ENCODE measurements at places on chromosomes 2 and 18. TPM values are rescaled to one million over a fixed set of nuclear protein-coding genes. Genes with fewer than 3 reads are reported as not detected.

- DNase-seq, result no peak
These were observed 274.5 kb downstream of the MYT1L start for GRCh38 chr2:2056531-2056930.

GRCh38 chr2:98730053-98730706 lies 752 bp downstream of the MGAT4A start:
- peak; percentile 46 for DNase-seq

- no peak for DNase-seq
These were observed 18.4 kb upstream of the CPO start for GRCh38 chr2:206920951-206921350.

DNA sequence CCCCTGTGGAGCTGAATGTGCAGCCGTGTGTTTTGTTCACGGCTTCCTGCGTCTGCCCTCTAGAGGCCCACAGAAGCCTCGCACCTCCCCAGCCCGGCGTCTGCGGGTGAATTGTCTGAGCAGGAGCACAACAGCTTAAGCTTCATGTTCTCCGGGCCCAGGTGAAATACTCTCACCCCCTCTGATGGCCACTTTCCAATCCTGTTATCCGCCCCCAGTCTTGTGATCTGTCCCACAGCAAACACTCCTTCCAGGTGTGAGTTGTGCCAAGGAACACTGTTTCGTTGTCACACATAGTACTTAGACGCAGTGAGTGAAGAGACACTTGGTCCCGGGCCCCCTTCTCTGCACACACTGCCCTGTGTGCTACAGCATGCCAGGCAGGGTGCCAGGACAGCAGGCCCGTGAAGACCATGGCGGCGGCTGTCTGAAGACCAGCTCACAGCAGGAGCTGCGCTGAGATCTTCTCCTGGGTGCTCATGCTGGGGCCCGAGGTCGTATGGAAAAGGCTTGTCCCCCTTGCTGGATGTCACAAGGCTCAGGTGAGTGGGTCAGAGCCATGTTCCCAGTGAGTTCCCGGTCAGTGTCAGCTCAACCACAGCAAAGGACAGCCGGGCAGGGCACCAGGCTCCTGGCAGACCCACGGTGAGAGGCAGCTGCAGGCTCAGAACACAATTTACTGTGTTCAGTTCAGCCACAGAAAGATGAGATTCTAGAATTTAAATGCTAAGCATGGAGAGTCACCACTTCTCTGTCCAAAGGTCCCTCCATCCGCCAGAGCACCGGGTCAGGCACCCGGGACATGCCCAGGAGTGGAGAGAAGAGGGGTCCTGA lies 6.8 kb upstream of the PXDN start:
- DNase-seq, result peak; percentile 55

- no peak for DNase-seq
These were observed 693.3 kb upstream of the CDH7 start for GRCh38 chr18:65057439-65058083.

- DNase-seq, result no peak
These were observed 1045.5 kb upstream of the NXPH2 start for GRCh38 chr2:139825726-139826125.

DNA sequence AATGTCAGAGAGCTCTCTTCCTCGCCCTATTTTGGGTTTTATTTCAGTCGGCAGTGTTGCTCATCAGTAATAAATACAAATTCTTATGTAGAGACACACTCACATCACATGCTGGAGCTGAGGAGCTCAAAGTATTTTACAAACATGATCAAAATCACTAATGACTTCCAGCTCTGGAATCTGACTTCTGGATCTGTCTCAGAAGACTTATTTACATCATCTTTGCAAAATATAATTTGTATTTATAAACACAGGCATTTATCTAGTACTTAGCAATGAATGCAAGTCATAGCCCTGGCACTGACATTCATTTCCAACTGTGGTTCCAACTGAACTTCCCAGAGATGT lies 327.1 kb downstream of the NCKAP5 start:
- DNase-seq, result no peak

- no peak for DNase-seq
These were observed 130.3 kb downstream of the CELF4 start for GRCh38 chr18:37435150-37435867.

GRCh38 chr18:24846138-24846537 lies 385.7 kb downstream of the HRH4 start:
- no peak for DNase-seq

DNA sequence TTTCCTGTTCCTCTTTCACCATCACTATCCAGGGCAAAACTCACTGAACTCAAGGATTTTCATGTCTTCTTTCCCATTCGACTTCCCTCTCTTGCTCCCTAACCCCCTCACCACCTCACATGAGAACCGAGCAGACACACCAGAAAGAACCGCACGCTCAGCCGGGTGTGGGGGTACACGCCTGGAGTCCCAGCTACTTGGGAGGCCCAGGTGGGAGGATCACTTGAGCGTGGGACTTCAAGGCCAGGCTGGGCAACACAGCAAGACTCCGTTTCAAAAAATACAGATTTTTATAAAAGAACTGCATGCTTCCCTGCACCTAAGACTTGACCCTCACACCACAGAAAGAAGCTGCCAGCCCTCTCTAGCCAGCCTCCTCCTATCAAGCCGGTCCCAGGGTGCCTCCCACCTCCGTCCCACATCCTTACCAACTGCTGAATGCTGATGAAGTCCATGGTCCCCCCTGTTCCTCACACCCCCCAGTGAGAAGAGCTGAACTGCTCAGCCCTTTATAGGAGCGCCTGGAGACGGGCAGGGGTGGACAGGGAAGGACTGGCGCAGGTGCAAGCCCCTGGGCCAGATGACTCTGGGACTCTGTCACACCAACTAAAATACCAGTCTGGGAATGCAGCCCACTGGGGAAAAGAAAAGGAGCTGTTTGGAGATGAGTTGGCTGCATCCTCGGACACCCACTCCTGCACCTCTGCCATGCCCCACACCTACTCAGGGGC lies at the start of gene ANKRD23:
ANKRD23 (minus strand) TSS at position 484 of the 731 bp plus-strand sequence; CDS start at position 455, 29 bp downstream.
- DNase-seq, result peak; percentile 92

- DNase-seq, result no peak
These were observed 124.2 kb upstream of the EPB41L5 start for GRCh38 chr2:119888680-119889079.

GRCh38 chr2:45390441-45390840 lies 220.6 kb downstream of the SRBD1 start:
- DNase-seq, result no peak

- peak; percentile 23 for DNase-seq
These were observed 515 bp downstream of the TSHZ1 start for GRCh38 chr18:75211002-75211621.

The PJVK gene
- 1.8 TPM for total RNA-seq

The TUBA3E gene
- not detected for total RNA-seq

The GKN1 gene
- total RNA-seq, result not detected

The ASB18 gene
- total RNA-seq, result 0.54 TPM

The TUBA3D gene
- not detected for total RNA-seq

The CMPK2 gene
- 1.6 TPM for total RNA-seq

The TMEM247 gene
- total RNA-seq, result not detected

Measured in psoas muscle (tissue), 8 donors.